Sciatic nerve (tissue), 2 donors: ENCODE measurements at places on chromosomes 5 and 9. TPM values are rescaled to one million over a fixed set of nuclear protein-coding genes. Genes with fewer than 3 reads are reported as not detected.
A peak's percentile ranks its signal among the peaks of the same experiment; 100 is the strongest.

The ZNF454 gene
- total RNA-seq = 4.7 TPM

The CDK9 gene
- total RNA-seq = 127 TPM

The GOLGA2 gene
- 119 TPM for total RNA-seq

The OTP gene
- total RNA-seq = not detected

The C5orf58 gene
- not detected for total RNA-seq

The HAVCR2 gene
- 11.8 TPM for total RNA-seq

The ASPN gene
- total RNA-seq = 14.4 TPM

The SH3GL2 gene
- total RNA-seq = 1.1 TPM

The KIF20A gene
- total RNA-seq = 0.67 TPM

The TAS2R1 gene
- not detected for total RNA-seq

The SPINK7 gene
- total RNA-seq = not detected

The HSD17B3 gene
- 4.5 TPM for total RNA-seq

- DNase-seq = no peak
Measured at GRCh38 chr9:93061260-93061751, 2.8 kb downstream of the SUSD3 start.

- DNase-seq = no peak
Measured at GRCh38 chr5:143217065-143217803, 186.3 kb downstream of the NR3C1 start.

DNA sequence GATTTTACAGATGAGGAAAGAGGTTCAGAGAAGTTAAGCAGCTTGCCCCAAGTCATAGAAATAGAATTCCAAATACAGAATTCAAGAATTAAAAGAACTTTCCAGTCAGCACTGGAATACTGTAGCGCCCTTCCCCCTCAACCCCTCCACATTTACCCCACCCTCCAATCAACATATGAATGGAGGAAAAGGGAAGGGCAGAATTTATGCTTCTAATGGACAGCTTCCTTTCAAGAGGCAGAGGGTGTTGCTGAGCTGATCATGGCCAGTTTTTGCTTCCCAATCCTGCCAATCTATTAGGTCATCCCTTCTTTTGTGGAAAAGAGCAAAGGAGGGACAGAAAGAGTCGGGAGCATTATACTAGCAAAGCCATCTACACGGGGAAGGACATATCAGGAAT is 39.1 kb upstream of the ANKRD31 start:
- no peak for DNase-seq

GRCh38 chr9:88583901-88584596 is 49.1 kb downstream of the NXNL2 start:
- no peak for DNase-seq

DNA sequence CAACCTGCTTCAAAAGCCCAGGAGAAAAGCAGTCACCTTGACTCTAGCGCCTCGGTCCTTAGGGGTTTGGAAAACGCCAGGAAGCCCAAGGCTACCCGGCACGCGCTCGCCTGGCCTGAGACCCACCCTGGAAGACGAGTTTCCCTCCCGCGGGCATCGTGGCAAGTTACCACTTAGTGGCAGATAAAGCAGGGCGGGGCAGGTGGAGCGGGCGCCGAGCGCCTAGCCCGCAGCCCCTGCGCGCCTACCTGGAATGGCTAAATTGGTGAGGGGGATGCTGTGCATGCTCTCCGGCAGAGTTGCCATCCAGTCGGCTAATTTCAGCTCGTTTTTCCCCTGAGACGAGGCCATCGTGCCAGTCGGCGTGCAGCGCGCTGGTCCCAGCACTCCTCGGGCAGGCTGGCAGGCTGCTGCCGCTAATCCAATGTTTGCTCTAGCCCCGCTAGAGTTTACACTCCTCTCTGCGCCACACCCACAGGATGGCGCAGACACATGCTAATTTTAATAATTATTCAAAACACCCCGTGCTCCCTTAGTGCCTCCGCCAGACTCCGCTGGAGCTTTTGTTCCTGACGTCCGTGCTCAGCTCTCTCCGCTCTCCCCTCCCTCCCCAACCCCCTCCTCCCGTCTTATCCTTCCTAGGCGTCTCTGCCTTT is at the start of gene PLCXD3:
TSS of gene PLCXD3 (minus strand) at position 426 of the 656 bp plus-strand sequence. CDS start at position 351, 75 bp downstream.
- peak; percentile 59 for DNase-seq

- no peak for DNase-seq
Measured at GRCh38 chr5:343461-344401, 22.2 kb downstream of the AHRR start.

DNA sequence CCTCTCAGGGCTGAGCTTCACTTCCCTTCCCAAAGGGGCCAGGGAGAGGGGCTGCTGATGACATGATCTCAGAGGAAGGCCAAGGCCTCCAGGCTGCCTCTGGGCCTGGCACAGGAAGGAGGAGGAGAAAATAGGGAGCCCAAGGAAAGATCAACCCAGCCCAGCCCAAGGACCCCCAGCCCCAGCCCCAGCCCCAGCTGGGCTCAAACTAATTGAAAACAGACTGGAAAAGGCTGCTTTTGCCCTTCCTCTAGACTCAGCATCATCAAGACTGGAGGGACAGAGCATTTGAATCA is 18.3 kb upstream of the KCNIP1 start:
- DNase-seq = no peak

GRCh38 chr5:125348936-125349831 is 602.7 kb upstream of the ZNF608 start:
- DNase-seq = no peak

DNA sequence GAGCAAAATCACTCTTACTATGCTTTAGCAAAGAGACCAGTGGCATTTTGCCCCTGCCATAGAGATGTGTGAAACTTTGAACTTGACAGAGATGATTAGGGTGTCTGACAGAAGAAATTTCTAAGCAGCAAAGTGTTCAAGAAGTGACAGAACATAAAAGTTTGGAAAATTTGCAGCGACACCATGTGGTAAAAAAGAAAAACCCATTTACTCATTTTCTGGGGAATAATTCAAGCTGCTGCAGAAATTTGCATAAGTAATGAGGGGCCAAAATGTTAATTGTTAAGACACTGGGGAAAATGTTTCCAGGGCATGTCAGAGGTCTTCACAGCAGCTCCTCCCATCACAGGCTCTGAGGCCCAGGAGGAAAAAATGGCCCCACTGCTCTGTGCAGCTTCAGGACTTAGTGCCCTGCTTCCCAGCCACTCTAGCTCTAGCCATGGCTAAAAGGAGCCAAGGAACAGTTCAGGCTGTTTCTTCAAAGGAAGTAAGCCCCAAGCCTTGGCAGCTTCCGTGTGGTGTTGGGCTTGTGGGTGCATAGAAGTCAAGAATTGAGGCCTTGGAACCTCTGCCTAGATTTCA is 6.1 kb upstream of the AP3B1 start:
- no peak for DNase-seq

DNA sequence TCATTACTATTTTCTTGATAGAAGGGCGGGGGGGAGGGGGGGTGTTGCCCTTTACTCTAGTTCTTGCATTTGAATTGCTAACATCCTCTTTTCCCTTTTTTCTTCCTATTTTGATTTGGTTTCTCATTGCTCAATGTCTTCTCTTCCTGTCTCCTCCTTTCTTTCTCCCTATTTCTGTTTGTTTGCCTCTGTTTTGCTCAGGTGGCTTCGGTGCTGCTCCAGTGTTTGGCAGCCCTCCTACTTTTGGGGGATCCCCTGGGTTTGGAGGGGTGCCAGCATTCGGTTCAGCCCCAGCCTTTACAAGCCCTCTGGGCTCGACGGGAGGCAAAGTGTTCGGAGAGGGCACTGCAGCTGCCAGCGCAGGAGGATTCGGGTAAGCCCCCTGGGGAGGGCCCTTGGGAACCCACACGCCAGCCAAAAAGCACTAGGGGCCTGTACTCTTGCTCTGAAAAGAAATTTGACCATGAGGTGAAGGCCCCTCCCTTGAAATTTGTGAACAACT is 48.3 kb downstream of the FAM78A start:
- DNase-seq = no peak

DNA sequence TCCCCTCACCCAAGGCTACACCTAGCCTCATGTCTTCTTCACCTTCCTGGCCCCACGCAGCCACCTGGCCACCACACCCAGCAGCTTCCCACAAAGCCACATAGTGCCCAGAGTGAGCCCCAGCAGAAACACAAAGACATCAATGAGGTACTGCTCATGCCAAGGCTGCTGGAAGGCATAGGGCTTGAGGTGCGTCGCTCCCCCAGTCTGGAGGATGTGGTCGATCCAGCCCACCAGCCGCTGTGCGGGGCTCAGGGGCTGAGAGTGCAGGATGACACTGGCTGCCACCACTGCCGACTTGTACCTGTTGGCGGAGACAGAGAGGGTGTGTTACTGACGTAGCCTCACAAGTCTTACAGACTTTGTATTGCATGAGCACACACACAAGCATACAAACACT is 15.8 kb upstream of the CAPSL start:
- DNase-seq = no peak

DNA sequence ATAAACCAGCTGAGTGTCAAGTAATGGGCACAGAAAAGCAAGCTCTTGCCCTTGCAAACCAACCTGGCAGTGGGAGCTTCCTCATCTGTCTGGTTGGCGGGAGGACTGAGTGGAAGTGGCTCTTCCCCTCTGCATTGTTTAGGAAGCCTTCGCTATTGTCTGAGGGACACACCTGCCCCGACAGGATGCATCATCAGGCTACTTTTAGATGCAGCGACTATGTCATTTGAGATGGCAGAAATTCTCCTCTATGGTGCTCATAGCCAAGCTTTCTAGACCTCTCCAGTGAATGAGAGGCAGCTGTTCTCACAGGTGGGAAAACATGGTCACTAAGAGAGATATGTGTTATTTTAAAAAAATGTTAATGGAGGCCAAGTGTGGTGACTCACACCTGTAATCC is 104.0 kb downstream of the DOCK8 start:
- no peak for DNase-seq

GRCh38 chr9:15982182-15982581 is 429.3 kb downstream of the CCDC171 start:
- DNase-seq = no peak

- no peak for DNase-seq
Measured at GRCh38 chr5:41403846-41404245, 106.6 kb downstream of the PLCXD3 start.

- DNase-seq = peak; percentile 40
Measured at GRCh38 chr5:1509346-1510085, 14.2 kb downstream of the LPCAT1 start.

- DNase-seq = no peak
Measured at GRCh38 chr5:159700016-159700415, 216.3 kb upstream of the ADRA1B start.

GRCh38 chr9:5949103-5949699 is 58.5 kb downstream of the MLANA start:
- DNase-seq = no peak

DNA sequence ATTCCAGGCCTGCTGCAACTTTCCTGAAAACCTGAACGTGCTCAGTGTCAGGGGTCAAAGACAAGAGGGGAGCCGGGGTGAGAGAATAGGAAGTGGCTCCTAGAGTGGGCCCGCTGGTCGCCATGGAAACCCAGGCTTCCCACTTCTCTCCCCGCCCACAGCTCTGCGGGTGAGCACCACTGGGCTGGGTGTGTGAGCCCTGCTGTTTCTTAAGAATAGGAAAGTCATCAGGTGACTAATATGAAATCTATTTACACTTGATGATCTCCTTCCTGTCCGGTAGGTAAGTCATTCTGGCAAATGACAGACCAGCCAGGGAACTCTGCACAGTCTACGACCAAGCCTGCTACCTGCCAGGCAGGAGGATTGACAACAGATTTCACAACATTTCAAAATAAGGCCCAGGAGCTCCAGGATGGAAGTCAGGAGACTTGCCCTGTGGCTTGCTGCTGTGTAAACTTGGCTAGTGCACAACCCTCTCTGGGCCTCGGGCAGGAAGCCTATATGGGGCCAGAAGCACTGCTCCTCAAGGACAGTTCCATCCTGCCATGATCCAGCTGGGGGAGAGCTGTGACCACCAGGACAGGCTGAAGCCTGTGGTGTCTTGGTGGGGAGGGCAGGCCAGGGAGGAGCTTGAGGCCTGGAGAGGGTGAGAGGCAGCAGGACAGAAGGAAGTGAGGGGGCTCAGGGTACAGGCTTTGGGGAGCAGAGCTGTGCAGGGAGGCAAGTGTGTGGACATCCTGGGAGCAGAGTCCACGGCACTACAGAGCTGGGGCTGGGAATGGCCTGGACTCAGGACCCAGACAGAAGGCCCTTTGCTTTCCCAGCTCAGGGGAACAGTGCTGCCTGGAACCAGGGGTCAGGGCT is 60.6 kb downstream of the SHB start:
- no peak for DNase-seq

- DNase-seq = no peak
Measured at GRCh38 chr5:14405706-14406553, 175.7 kb upstream of the OTULINL start.

- DNase-seq = no peak
Measured at GRCh38 chr9:134919303-134919702, 1.6 kb upstream of the FCN1 start.

DNA sequence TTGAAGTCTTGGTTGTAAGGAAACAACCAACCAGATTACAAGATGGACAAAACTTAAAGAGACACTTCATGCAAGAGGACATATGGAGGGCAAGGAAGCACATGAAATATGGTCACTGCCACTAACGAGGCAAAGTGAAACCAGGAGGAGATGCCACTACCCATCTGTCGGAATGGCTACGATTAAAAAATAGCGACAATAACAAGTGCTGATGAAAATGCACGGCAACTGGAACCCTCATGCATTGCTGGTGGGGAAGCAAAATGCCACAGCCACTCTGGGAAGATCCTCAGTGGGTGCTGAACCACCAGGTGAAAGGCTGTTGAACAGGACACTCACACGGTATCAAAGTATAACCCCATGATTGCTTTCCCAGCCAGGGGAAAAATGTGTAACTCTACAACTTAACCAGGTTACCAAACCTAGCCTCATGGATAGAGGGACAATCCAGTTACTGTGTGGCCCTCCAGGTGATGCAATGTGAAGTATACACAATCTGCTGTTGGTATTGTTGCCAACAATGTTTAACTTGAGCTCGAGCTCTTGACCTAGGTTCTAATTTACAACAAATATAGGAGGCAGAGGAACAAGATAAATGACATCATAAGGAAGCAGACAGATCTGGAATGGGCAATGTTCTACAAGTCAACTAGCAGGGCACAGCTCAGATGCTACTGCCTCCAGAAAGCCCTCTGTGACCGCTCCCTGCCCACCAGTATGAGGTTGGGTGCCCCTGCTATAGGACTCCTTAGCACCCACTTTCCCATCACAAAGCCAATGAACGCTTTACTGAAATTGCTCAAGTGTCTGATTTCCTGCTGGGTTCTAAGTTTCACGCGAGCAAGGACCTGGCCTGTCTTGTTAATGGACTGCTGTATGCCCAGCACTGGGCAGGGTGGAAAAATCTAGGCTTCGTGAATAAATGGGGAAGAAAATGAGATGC is 25.8 kb downstream of the SH3PXD2B start:
- no peak for DNase-seq

DNA sequence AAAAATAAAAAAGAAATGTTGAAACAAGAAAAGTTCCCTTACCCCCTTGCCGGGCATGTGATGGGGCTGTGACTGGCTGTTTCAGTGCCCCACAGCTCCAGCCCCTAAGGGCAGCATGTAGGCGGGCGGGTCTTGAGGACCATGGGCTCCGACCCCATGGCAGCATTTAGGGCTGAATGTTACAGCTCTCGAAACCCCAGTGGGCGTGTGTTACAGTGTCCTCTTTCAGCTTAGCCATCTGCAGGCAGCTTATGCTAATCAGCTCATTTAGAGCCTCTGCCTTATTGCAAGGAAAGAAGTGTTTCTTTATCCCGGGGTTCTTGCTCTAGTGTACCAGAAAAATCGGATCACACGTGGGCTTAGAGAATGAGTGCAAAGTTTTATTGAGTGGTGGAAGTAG is 497.4 kb upstream of the CYLC2 start:
- no peak for DNase-seq

GRCh38 chr5:168706655-168707069 is 127.5 kb upstream of the PANK3 start:
- DNase-seq = no peak

GRCh38 chr9:69023650-69024049 is 9.7 kb upstream of the PRKACG start:
- DNase-seq = no peak

- DNase-seq = no peak
Measured at GRCh38 chr5:80713631-80714030, 58.8 kb upstream of the DHFR start.
